ENCODE measurements at places on chromosomes 5 and 9.
A peak's percentile ranks its signal among the peaks of the same experiment; 100 is the strongest.

DNA sequence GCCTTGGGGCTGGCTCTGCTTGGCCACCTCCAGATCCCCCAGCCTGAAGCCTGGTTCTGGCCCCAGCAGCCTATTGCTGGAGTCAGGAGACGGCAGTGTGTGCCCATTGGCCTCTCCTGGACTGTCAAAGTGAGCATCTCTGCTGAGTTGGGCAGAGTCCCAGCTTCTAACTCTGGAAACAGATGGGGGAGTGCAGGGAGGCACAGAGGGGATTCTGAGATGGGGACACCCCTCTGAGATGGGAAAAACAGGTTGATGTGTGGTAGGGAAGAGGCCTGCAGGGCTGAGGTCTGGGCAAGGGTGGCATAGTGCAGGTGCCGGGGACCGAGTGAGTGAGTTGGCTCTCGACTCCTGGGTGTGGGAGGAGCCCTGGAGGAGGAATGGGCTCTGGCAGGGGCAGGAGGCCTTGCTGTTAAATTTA is 27.5 kb downstream of the PHF2 start:
- no peak for DNase-seq

- no peak for DNase-seq
Observed at GRCh38 chr9:69198521-69199220, 24.6 kb downstream of the TJP2 start.

DNA sequence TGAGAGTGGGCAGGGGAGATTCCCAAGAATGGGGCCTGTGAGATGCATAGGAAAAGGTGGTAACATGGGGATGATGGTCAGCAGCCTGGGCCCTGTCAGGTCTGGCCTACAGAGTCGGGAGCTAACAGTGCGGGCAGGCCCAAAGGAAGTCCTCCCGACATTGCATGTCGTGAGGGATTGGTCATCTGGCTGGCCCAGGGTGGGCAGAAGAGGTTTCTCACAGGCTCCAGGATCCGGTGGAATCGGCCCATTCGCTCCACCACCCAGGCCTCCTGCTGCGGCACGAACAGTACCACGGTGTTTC is 514 bp downstream of the STOML2 start:
- no peak for DNase-seq

- no peak for DNase-seq
Observed at GRCh38 chr5:179766726-179767455, 26.9 kb upstream of the LTC4S start.

- DNase-seq = no peak
Observed at GRCh38 chr5:79841172-79841571, 149.9 kb downstream of the MTX3 start.

DNA sequence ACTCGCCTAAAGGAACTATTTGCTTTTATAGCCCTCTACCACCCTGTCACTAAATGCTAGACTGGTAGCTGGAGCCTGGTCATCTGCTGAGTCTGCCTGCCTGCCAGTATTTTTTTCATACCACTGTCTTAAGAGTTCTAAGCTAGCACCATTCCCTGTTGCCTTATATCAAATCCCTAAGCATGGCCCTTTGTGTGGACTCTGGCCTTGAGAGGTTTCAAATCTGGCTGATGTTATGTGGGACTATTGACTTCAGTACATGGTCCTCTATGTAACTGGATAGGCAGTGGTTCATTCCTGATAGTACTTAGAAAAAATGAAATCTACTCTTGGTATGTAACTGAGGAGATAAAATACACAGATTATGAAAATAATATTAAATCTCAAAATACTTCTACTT is 103.5 kb downstream of the PLCXD3 start:
- DNase-seq = no peak

DNA sequence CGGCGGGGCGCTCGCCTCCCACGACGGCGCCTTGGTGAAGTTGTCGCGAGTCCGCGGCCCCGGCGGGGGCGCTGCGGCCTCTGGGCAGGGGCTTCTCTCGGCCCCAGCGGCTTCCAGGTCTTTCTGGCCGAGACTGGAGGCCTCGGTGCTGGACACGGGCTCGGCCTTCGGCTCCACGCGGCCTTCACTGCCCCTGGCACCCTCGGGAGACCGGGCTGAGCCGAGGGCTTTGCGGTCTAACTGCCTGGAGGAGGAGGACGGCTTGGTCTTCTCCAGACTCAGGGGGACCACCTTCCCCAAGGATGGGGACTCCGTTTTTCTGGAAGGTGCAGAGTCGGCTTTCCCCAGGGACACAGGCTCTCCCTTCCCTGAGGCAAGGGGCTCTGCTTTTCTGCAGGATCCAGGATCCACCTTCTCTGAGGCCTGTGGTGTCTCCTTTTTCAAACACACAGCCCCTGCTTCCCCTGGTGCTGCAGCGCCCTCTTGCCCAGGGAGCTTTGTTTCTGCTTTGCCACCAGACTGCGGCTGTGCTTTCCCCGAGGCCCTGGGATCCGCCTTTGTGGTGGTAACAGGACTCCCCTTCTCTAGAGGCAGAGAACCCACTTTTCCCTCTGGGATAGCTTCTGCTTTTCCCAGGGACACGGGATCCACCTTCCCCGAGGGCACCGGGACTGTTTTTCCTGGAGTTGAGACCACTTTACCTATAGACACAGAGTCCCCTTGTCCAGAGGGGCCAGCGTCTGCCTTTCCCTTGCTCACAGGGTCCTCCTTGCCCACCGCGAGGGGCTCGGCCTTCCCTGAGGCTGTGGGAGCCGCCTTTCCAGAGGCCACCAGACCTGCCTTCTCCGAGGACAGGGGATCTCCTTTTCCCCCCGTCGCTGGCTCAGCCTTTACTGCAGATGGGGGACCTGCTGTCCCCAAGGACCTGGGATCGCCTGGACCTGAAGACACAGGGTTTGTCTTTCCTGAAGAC is 12.3 kb downstream of the GPRIN1 start:
- DNase-seq = no peak

DNA sequence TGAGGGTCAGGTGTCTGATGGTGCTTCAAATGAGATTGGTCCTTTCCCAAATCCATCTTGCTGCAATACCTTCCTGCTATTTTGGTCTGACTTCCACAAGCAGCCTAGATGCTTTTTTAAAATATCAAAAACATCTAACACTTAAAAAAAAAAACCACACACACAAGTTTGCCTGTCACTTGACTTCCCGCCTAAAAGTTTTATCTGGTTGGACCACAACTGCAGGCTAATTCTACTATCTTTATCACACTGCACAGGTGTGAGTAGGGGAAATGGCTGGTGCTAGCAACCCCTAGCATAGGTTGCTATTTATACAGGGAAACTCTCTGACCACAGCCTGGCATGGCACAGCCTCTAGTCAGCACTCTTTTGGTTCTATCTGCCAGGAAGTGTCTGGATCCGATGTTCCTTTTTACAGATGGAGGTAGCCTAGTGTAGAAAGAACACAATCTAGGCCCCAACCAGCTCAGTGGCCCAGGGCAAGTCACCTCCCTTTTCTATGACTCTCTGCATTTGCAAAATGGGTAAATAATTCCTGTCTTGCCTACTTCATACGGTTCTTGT is at the start of gene HEMGN:
Gene HEMGN (minus strand): TSS at position 92 of the 564 bp plus-strand sequence. CDS start 36 bp downstream, at position 56.
- DNase-seq = peak; percentile 40

GRCh38 chr5:38681029-38681706 is 124.7 kb upstream of the LIFR start:
- DNase-seq = no peak

- DNase-seq = no peak
Observed at GRCh38 chr9:99109522-99109921, 4.6 kb downstream of the TGFBR1 start.

- DNase-seq = no peak
Observed at GRCh38 chr9:94533155-94533554, 21.7 kb upstream of the PCAT7 start.

GRCh38 chr5:67941614-67942401 is 273.7 kb upstream of the PIK3R1 start:
- no peak for DNase-seq

DNA sequence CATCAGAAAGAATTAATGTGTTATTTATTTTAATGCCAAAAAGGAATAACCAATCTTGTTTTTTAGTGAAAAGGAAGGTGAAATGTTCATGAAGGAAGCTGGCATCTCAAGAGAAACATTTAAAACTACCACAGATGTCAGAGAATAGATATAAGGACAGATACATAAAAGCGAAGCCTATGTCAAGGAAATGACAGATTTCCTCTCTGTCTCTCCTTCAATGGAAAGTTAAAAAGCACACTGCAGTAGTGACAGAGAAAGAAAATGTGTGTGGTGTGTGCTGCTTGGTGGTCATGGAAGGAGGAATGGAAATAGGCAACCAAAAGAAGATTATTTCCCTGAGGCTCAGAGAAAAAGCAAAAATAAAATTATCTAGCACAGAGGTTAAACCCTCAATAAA is 9.2 kb downstream of the WNT8A start:
- no peak for DNase-seq

GRCh38 chr9:89444274-89444673 is 53.6 kb downstream of the SEMA4D start:
- peak; percentile 66 for DNase-seq

- DNase-seq = no peak
Observed at GRCh38 chr5:139063664-139064054, 134.5 kb downstream of the SIL1 start.

DNA sequence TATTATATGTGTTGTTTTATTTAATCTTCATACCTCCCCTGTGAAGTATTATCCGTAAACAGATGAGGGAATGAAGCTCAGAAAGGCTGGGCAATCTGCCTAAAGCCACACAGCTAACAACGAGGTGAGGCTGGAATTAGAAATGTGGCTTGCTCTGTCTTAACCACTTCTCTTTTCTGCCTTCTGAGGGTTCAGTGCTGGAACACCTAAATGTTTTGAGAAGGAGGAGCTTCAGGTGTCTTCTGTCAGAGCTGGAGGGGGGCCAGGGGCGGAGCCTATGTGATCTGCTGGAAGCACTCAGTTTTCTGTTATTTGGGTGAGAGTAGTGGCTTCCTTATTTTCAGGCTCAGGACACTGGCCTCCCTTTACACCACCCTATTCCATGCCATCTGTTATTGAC is 35.0 kb upstream of the ARAP3 start:
- DNase-seq = no peak

DNA sequence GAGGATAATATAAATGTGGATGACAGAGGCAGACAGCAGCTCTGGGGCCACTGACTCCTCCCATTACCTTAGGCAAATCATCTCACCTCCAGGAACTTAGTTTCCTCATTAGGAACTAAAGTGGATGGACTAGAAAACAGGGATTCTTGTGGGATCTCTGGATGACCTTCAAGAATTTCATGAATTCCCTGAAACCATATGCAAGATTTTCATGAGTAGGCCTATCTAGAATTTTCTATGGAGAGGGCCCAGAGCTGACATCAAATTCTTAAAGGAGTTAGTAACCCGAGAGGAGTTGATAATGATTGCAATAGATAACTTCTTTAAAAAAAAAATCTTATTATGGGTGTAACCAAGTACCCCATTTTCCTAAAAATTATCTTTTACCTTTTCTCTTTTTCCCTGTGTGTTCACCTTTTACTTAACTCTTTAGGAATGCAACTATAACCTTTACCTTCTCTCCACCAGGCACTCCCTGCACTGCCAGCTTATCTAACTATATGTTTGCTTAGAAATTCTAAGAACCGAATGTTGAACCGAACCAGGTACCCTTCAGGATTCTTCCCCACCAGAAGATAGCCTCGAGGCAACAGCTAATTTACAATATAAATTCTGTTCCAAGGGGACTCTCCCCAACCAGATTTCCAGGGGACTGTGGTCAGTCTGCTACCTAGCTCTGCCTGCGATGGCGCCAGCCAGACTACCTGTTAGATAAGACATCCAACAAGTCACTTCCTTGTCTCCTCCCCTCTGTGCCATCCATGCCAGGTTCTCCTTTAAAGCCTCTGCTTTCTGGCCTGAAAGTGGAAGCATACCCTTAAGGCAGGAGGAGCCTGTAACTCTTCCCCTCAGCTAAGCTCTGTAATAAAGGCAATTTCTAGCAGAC is 86.0 kb downstream of the GCNT4 start:
- DNase-seq = no peak

DNA sequence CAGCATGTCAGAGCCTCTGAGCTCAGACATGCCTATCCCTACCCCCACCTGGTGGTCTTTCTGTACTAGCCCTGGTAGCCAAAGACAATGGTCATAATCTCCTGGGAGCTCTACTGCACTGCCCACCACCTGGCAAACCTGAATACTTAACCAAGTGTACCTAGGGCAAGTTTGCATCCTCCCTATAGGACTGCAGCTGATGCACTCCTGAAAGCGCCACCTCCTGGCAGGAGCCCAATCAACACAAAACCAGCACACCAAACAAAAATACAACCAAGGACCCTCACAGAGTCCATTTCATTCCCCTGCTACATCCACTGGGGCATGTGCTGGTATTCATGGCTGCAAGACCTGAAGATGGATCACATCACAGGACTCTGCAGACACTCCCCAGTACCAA is 14.8 kb upstream of the FAM174A start:
- DNase-seq = no peak

DNA sequence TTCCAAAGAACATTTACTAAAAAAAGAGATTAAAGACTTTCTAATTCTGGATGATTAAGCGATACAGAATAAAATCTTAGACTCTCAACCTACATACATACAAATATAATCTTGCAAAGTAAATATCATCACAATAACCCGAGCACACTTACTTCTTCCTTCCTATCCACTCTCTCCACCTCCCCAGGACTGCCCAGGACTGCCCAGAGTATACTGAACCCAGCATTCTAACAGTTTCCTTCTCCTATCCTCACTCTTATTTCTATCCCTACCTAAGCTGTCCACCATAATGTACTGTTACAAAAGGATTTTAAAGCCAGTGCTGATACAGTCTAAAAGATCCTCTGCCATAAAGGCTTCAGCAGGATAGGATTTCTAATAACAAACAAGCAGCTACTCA is 413.3 kb upstream of the POU5F2 start:
- no peak for DNase-seq

- DNase-seq = no peak
Observed at GRCh38 chr5:167155387-167156005, 1135.9 kb upstream of the WWC1 start.

DNA sequence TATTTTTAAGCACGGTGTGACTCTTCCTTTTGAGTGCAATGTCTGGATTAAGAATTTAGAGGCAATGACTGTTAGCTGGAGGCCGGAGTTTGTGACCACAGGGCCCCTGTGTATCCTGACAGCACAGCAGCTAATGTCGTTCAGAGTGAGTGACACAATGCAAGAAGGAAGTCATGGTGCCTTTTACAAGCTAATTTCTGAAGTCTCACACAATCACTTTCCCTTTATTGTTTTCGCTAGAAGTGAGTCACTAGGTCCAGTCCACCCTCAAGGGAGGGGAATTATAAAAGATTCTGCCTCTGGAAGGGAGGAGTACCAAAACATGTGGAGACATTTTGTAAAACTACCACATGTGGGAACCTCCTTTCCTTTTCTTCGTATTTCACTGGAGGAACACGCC is 185.5 kb upstream of the FGF10 start:
- no peak for DNase-seq

DNA sequence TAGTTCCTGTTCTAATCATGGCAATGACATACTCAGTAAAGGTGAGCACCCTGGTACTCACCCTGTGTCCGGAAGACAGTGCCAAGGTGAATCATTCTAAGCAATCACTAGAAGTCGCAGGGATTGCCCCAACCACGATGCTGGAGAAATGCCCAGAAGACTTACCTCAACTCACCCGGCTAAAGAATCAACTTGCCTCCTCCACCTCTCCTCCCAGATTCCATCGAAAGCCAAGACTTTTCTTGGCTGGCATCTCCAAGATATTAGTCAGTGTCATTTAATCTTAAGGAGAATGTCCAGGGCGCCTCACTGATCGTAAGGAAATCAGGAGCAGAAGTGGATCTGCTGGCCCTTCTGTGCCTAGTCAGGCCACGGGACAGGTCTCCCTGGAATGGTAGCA is 204.9 kb downstream of the ERCC6L2 start:
- no peak for DNase-seq

Measured in effector memory CD8-positive, alpha-beta T cell (primary cell).